CD4-positive, alpha-beta T cell (primary cell): ENCODE measurements at places on chromosomes 3 and 15.

- no peak for DNase-seq
Observed at GRCh38 chr3:153172796-153173757, 11.1 kb downstream of the RAP2B start.

DNA sequence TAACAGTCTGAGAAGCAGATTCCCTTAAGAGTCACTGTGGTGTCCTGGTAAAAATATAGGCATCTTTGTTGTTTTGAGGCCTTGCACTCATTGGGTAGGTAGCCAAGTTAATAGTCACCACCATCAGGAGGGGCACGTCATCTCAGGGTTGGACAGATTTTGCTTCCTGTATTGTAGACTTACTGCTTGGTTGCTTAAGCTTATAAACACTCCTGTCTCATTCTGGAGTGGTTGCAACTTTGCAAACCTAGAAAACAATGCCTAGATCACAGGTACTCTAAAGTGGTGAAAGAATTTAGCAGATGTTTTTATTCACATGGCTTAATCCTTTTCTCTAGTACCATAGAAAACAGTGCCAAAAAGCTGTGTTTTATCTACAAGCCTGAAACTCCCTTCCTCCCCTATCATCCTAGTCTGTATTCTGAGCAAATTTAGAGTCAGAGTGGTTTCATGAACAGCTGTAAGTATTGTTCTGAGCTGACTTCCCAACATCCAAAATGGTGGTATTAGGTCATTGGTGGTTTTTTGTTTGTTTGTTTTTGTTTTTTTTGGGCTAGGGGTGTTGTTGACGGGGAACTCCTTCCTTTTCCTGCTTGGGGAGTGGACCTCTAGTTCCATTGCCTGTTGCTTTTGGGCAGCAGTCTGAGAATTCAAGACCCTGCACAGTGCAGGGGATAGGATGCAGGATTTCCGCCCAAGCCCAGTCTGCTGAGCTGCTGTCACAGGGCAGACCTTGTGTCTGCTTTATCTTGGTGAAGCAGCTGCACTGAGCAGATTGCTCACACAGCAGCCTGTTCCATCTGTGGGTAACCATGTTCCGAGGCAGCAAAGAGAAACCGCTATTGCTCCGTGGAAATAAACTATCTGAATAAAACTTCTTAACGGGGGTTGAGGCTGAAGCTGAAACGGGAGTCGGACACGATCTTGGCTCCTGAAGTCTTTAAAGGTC lies 202.0 kb downstream of the AKAP13 start:
- peak; percentile 84 for DNase-seq

- no peak for DNase-seq
Observed at GRCh38 chr15:32669896-32670611, 28.5 kb downstream of the SCG5 start.

DNA sequence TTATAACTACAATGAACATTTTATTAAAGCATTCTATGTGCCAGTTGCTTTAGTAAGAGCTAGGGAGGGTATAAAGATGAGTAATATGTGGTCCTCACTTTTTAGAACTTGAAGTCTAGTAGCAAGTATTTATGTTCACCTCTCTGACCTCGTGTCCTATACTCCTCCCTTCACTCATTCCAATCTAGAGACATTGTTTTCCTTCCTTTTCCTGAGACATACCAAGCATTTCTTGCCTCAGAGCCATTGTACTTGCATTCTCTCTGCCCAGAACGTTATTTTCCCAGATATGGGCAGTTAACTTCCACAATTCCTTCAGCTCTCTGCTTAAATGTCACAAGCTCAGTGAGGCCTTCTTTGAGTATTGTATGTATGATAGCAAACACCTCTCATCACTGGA lies 408.6 kb downstream of the PDCD6IP start:
- DNase-seq, result no peak

GRCh38 chr3:111763968-111764367 lies 95.1 kb upstream of the PHLDB2 start:
- no peak for DNase-seq
